ENCODE measurements at places on chromosomes 1 and 21.

DNA sequence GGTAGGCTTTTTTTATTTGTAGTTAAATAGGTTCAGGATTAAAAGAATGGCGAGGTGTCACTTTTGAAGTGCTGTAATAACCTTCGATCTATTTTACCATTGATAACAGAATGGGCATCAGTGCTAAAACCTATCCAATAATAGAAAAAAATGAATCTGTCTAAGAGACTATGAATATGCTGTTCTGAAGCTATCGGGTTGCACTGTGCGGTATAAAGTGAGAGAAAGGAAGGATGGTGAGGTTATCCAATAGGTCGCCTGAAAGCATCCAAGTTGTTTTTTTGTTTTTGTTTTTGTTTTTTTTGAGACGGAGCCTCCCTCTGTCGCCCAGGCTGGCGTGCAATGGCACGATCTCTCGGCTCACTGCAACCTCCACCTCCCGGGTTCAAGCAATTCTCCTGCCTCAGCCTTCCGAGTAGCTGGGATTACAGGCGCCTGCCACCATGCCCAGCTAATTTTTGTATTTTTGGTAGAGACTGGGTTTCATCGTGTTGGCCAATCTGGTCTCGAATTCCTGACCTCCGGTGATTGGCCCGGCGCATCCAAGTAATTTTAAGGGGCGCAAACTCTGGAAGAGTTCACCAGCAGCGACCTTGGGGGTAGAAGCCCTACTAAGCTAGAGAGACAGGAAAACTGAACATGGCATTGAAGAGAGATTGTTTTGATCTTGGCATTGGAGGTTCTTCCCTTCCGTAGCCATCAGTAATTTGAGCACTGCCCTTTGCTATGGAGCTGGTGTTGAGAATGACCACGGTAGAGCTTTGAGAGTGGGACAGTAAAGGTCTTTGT, 8.7 kb upstream of the MDM4 start:
- peak; percentile 36 for DNase-seq

DNA sequence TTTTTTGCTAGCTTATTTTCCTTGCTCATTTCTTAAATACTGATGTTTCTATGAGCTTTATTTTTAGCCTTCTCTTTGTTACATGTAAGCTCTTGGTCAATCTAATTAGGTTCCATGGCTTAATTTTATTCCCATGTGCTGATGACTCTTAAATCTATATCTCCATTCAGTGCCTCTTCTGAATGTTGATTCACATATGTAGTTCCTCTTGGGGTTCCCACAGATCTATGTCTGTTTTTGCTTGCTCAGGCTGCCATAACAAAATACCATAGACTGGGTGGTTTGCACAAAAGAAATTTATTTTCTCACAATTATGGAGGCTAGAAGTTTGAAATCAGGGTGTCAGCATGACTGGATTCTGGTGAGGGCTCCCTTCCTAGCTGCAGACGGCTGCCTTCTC, 58.3 kb upstream of the PLA2G4A start:
- DNase-seq: no peak

- no peak for DNase-seq
Measured at GRCh38 chr1:226642421-226642820, 93.9 kb downstream of the STUM start.

DNA sequence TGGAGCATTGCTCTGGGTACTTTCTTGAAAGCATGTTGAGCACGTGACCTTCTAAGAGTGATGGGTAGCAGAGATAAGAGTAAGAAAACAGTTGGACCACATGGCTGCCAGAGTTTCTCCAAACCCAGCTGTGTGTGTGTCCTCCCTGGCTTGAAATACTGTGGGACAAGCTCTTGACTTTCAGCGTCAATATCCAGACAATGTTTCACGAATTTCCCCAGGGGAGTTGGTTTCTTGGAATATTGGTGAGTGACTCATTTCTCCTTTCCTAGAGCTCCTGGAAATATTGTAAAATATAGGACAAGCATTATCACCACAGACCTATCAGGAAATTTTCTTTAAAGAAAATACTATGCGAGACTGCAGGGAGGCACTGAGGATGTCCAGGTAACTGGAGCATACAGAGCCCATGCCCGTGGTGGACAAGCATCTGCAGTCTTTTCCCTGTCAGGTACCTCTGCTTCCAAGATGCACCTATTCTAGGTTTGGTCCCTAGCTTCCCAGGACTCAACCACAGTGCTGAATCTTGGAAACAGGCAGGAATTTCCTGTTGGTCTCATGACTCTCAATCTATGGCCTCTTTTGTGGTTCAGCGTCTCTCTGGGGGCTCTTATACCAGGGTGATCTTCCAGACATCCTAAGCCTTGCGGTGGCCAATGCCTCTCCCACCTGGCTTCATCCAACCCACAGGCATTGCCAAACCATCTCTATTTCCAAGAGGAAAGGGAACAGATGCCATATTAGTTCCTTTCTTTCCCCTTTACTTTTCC, 67.4 kb downstream of the KCNJ6 start:
- DNase-seq: no peak

DNA sequence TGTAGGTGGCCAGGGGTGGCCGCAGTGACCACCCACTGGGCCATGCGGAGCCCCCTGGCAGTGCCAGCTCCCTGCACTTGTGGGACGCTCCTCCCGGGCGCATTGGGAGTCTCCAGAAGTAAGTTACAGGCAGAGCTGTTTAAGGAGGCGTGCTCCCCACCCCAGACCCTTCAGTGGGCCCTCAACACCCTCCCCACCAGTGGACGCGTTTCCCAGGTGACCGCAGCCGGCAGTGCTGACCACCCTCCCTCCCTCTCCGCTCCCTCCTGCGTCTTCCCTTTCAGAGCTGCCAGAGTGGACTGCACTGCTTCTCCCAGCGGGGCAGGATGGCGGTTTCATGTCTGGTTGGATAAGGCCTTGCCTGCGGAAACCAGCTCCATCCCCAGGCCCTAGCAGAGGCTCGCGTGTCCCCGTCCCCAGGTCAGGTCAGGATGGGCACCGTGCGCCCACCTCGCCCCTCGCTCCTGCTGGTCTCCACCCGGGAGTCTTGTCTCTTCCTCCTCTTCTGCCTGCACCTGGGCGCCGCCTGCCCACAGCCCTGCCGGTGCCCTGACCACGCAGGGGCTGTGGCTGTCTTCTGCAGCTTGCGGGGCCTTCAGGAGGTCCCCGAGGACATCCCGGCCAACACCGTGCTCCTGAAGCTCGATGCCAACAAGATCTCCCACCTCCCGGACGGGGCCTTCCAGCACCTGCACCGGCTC, 1.1 kb downstream of the LRRC3 start:
- no peak for DNase-seq

DNA sequence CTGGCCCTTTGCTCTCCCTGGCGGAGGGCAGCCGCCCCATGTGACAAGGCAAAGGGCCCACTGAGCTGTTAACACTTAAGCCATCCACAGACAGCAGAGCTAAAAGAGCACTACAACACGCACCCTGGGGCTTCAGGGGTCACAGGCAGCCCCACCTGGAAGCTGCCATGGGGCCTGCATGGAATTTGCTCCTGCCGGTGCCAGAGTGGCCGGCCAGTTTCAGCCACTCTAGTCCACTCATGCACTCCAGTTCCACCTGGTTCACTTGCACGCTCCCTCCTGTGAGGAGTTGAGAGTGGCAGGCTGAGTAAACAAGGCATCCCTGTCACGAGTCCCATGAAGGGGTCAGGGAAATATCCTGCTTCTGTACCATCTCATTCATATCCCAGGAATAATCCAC, 55.3 kb downstream of the RIMS3 start:
- no peak for DNase-seq

DNA sequence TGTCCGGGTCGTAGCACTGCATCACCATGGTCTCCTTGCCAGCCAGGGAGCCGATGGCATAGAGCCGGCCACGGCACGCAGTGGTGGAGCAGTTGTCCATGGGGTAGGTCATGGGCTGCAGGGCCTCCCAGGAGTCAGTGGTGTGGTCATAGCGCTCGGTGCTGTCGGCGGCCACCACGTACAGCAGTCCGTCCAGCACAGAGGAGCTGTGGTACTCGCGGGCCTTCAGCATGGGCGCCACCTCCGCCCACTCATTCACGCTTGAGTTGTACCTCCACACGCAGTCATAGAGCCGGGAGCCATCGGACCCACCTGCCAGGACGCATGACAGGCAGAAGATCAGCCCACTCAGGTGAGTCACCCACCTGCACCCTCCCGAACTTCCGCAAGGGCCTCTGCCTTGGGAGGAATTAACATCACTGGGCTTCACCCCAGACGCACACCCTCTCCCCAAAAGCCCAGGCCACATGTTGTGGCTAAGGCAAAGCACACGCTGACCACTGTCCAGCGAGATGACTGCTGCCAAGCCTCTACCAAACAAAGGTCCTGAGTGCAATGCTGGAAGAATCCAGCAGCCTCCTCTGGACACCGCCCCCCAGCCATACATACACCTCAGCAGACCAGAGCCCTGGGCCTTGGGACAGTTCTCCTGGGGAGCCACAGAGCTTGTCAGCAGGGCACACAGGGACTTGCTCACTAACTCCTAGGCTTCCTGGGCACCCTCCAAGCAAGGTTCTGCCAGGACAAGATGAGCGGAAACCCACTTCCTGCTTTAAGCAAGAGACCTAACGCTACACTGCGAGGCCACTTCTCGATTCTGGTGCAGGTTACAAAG, 3.3 kb downstream of the KLHL21 start:
- DNase-seq: peak; percentile 27

DNA sequence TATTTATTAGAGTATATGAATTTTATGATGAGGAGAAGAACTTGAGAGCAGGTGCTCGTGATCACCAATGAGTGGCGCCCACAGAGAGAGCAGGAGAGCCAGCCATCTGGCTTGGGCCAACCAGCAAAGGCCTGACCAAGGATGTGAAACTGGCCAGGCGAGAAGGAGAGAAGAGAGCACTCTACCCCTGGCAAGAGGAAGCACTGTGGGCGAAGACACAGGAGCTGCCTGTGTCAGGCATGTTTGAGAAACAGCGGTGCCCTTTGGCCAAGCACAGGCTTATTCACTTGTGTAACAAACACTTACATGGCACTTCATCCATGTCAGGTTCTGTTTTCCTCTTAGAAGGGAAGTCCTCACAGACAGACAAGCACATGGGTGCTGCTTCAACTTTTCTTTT, 4.2 kb upstream of the SIPA1L2 start:
- DNase-seq: peak; percentile 25

DNA sequence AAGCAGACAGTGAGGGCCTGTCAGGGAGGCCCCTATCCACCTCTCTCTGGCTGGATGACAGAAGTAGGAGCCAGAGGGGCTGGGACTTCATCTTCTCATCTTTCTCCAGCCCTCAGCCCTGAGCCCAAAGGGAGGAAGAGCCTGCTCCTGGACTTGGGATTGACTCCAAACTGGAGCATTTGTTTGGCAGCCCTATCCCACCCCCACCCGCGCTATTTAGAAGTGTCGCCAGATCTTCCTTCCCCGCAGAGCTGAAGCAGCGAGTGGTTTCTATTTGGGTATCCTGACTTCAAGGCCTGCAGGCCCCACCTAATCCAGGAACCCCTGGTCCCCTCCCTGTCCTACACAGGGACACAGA, 9.6 kb downstream of the NES start:
- no peak for DNase-seq

GRCh38 chr1:220347654-220348175, 75.5 kb upstream of the RAB3GAP2 start:
- no peak for DNase-seq

DNA sequence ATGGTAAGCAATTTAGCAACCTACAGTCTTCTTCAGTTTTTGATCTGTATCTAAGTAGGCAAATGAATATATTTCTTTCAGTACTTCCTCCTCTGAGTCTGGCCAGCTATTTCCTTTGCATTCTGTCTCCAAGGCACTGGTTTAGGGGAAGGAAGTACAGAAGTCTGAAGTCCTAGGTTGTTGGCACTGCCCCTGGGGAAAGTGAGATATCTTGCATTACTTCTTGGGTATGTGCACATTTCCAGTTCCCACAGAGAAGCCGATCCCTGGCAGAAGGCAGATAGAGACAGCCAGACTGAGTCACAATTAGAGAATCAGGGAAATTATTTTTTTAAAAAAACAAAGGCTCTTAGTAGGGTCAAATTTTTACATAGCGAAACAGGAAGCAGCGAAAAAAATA, 98.8 kb downstream of the RASAL2 start:
- no peak for DNase-seq

- DNase-seq: no peak
Measured at GRCh38 chr1:229623225-229623624, 2.7 kb downstream of the TAF5L start.

- no peak for DNase-seq
Measured at GRCh38 chr21:37644636-37645035, 271.6 kb downstream of the KCNJ6 start.

DNA sequence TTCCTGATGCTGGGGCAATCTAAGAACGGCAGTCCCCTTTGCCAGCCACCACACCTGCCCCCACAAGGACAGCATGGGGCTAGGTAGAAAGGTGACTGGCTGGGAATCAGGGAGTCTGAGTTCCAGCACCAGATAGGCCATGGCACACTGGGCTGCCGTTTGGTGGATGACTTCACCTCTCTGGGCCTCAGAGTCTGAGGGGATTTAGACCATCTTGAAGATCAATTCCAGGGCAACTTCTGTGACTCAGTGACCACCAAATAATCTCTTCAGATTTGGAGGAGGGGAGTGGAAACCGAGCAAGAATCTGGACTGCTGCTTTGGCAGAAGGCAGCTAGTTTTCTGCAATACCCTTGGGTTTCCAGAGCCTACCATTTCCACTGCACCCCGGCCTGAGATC, 92.1 kb upstream of the EDN2 start:
- no peak for DNase-seq

- DNase-seq: no peak
Measured at GRCh38 chr1:35888255-35888654, 5.2 kb downstream of the AGO1 start.

DNA sequence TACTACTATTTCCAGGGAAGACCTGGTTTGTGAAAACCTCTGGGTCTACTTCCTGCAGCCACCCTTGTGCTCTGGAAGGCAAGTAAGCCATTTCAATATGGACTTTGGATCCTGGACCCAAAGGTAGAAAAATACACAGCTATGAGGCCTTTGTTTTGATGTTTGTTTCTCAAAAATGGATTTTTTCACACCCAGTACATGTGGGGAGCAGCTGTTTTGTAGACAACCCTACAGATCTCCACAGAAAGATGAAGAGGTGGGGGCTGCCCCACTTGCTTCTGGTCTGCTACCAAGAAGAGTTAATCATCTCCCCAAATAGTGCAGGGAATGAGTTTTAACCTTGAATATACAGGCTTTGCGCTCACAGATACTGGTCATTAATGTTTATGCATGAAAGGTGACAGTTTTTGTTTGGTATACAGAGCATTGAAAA, 29.2 kb downstream of the ZNF281 start:
- no peak for DNase-seq

GRCh38 chr1:6386371-6386949, 7.1 kb downstream of the ACOT7 start:
- no peak for DNase-seq

- DNase-seq: no peak
Measured at GRCh38 chr1:108686614-108687313, 5.3 kb upstream of the PRPF38B start.

DNA sequence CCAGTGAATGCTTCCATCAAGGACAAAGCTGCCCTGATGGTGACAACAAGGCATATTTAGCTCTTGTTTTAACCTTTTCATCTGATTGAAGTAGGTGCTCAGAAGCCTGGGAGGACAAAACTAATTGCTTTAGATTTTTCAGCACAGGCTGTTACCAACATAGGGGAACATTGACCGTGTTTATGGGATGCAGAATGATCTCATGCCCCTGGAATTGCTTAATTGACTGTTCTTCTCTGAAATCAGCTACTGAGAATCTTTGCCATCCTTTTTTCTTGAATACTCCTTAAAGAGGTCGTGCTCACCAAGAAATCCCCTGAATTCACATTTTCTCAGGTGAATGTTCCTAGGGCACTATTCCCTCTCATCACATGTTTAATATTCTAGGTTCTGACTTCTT, 95.9 kb upstream of the CCDC190 start:
- DNase-seq: no peak

- no peak for DNase-seq
Measured at GRCh38 chr1:88376421-88376820, 307.7 kb upstream of the PKN2 start.
